ENCODE measurements at places on chromosomes 5 and 9. TPM values are rescaled to one million over a fixed set of nuclear protein-coding genes. Genes with fewer than 3 reads are reported as not detected.

Gene PLEKHG4B
- 1.7 TPM for total RNA-seq

Gene CATSPER3
- 0.41 TPM for total RNA-seq

Gene APBA1
- 0.31 TPM for total RNA-seq

Gene PPP2R2B
- 0.12 TPM for total RNA-seq

Gene MCIDAS
- total RNA-seq, result 1.8 TPM

Gene DMRT3
- total RNA-seq, result not detected

All from A549 treated with Mapracorat at 1 μM for 4 hours (cell line).